ENCODE measurements at places on chromosomes 2 and 18. TPM values are rescaled to one million over a fixed set of nuclear protein-coding genes. Genes with fewer than 3 reads are reported as not detected.

Gene COX7A2L
- 194 TPM for total RNA-seq

Gene BMP10
- not detected for total RNA-seq

Gene TOGARAM2
- total RNA-seq: 0.17 TPM

Gene C2orf80
- not detected for total RNA-seq

Gene CCL20
- total RNA-seq: not detected

Gene CD8B2
- not detected for total RNA-seq

Gene NYAP2
- not detected for total RNA-seq

Gene CNDP1
- total RNA-seq: not detected

Gene TRIM43
- total RNA-seq: not detected

Measured in smooth muscle cell of trachea (primary cell).